ENCODE measurements at places on chromosomes 7 and 10.

DNA sequence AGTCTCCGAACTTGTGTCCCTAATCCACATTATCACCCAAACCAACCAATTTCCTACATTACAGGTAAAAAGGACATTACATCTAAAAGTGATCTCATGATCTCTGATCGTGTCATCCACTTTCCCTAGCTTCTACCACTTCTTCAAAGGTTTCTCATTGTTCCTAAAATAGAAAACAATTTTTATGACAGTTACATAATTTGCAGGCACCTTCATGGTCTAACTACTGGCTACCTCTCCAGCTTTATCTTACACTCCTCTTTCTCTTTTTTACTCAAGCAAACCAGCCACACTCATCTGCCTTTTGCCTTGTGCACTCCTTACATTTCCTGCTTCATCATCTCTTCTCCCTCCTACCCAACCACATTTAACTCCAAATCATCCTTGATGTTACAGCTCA lies 886.7 kb upstream of the SORCS1 start:
- DNase-seq = no peak

DNA sequence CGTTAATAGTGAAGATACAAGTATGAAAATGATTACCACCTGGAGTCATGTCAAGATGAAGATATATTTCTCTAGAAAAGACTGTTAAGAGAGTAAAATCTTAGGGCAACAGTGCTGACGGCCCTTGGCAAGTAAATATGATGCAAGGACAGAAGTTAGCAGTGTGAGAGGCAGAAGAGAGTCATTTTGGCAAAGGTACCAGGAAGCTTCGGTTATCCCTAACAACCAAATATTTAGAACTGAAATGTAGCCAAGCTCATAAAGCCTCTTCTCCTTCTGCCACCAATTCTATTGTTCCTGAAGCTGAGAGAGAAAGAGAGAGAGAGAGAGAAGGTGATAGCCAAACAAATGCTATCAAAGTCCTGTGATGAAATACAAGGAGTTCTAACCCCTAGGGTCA lies 109.6 kb downstream of the MACC1 start:
- DNase-seq = no peak

- no peak for DNase-seq
These were observed 202.8 kb downstream of the RAPGEF5 start for GRCh38 chr7:22154143-22154529.

GRCh38 chr7:88548399-88548798 lies 211.1 kb upstream of the ZNF804B start:
- DNase-seq = no peak

DNA sequence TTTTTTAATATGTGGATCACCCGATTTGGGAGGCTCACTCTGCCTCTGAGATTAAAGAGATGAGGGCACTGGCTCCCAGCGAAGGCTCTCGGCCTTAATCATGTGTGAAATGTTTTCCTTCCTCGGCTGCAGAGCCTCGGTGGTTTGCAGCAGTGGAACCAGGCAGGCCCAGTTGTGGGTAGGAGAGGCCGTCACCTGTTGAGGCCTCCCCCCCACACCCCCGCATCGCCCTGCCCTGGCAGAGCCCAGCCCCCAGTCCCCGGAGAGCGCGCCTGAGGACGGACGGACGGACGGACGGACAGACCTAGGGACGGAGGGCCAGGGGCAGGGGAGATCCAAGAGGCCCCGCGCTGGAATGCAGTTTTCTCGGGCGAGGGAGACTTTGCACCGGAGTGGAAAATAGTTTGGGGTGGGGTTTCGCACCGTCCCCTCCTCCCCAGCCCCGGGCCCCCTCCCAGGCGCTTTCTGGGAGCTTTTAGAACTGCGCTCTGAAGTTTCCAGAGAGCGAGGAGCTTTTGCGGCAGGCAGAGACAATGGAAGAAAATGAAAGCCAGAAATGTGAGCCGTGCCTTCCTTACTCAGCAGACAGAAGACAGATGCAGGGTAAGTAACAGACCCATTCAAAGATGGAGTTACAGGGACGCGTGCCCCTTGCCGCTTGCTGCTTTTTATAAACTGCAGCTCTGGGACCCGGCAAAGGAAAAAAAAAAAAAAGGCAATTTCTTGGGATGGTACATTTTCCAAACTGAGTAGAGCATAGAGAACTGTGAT lies at the start of gene KIAA1217:
Gene KIAA1217 (plus strand): TSS at position 478 of the 771 bp plus-strand sequence. CDS start 56 bp downstream, at position 534.
- no peak for DNase-seq

GRCh38 chr10:126459878-126460481 lies 71.7 kb upstream of the ADAM12 start:
- no peak for DNase-seq

DNA sequence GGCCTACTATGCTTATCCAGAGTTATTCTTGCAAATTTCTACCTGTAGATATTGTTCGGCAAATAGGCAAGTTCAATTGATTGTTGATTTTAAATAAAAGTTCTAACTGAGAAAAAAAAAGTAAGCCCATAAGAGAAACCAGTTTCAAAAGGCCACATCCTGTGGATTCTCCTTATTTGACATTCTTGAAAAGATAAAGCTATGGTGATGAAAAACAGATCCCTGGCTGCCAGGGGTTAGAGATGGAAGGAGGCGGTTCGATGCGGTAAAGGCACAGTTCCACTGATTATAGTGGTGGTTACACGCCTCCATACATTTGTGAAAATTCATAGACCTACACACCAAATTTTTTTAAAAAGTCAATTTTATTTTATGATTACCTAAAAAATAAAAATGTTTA lies 347.8 kb downstream of the KCNMA1 start:
- no peak for DNase-seq

DNA sequence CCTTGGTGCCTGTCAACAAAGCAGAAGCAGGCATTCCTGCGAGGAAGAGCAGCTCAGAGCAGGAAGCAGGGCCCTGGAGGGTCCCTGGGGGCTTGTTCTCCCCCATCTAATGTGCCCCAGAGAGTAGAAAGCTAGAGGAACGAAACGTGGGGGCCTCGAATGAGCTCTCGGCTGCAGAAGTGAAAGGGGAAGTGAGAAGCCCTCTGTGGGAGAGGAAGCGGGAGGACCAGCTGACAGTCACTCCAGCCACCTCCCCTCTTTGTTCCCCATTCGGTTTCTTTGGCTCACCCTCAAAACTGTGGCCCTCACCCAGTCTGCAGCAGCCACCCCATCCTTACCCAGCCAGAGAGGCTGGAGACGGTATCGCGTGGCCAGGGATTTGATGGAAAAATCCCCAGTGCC lies 25.0 kb downstream of the C10orf105 start:
- DNase-seq = peak; percentile 63

GRCh38 chr10:37654466-37654865 lies 202.9 kb downstream of the ZNF248 start:
- DNase-seq = no peak

DNA sequence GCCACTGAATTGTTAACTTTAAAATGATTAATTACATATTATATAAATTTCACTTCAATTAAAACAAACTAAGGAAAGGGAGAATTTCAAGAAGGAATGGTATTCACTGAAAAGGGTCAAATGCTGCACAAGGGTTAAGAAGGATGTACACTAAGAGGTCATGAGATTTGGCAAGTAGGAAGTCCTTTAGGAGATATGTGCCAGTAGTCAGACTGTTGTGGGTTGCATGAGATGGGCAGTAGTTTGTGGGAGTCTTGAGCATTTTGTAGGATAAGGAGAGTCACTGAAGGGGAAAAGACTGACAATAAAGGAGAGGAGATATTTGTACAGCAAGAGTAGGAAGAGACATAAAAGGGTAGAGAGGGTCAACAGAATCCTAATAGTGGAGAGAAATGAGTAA lies 12.4 kb upstream of the PTPN12 start:
- no peak for DNase-seq

DNA sequence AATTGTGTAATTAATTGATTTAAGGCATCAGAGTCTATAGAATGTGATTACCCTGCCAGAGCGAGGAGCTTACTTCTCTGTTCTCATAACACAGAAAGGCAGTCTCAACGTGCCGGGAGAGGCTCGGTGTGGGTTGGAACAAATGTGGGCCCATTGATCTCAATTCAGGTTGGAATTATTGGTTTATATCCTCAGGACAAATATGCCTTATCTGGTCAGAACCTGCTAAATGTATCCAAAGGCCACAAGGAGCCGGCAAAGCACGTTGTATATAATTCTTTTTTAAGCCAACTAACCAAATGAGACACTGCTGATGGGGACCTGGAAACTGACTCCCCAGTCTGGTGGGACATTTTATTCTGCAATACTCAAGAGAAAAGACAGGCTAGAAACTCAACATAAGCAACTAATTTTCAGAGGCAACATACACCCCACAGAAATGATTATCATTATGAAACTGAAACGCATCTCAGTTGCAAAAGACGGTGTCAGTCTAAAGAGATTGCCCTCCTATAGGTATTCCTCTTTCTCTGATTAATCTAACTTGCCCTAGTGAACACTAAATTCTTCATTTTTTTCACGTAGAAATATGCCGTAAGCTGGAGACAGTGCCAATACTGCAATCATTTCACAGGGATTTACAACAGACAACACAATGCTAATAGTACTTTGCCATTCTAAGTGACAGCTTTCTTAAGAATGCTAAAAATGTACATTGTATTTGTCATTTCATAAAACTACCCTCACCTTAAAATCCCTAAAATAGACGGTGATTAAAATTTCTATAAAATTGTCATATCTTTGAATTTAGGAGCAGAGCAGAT lies 9.4 kb downstream of the EBF3 start:
- DNase-seq = no peak

GRCh38 chr7:13989949-13990305 lies 461 bp upstream of the ETV1 start:
- no peak for DNase-seq

GRCh38 chr10:47287805-47288204 lies 12.2 kb upstream of the GDF10 start:
- DNase-seq = no peak

- no peak for DNase-seq
These were observed 47.3 kb downstream of the TCERG1L start for GRCh38 chr10:131264110-131264788.

DNA sequence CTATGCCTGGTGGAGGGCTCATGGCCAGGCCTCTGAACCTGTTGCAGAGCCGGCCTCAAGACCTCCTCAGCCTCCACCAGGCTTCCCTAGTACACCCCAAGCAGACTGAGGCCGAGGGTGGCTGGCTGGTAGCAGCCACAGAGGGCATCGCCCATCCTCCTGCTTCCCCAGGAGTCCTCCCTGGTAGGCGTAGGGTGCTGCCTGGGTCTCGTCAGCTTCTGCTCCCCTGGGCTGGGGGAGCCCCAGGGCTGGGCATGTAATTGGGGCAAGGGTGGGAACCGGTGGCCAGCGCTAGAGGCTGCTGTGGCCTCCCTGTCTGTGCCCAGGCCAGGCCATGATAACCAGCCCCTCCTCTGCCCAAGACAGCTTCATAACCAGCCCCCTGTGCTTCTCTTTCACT lies 32.6 kb downstream of the TBATA start:
- DNase-seq = peak; percentile 46

- no peak for DNase-seq
These were observed 145.6 kb upstream of the ZNF32 start for GRCh38 chr10:43794181-43794815.

- DNase-seq = no peak
These were observed 151.6 kb upstream of the UNC5B start for GRCh38 chr10:71060476-71061426.

DNA sequence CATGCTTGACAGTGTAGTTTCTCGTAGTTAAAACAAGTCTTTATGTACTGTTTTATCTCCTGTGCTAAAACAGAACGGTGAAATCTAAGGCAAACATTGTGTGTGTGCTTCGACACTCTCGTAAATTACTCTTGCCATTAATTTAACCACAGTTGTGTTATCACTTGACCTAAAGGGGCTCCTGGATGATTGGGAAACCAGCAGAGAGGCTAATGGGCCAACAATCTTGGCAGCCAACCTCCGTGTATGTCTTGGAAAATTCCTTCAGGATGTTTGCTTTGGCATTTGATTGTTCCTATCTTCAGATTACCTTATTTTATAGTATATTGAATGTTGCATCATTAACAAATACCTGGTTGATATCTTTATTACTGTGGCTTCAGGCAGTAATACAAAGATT lies 409.5 kb downstream of the SDK1 start:
- no peak for DNase-seq

DNA sequence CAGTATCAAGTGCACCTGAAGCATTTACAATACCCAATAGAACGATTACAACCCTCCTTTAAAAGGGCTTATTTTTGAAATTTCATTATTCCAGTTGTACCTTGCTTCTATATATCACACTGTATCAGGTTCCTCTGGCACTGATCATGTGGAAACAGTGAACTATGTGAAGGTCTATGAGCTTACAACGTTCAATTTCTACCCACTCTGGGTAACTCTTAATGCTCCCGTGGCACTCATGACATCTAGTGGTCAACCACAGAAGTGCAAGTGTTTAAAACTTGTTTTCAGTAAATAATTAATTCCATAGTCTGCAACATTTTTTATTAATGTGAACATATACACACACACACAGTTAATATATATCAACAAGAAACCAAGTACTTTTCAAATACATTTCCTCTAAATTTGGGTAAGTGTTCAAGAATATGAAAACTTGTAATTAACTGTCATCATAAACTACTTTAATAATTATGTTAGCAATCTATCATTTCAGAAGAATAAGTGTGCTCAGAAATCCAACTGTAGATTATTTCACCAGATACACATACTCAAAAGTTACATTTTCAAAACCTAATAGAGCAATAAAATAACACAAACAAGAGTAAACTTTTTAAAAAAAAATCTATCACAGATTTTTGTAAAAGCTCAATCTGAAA lies 61.0 kb downstream of the MPP7 start:
- DNase-seq = no peak

DNA sequence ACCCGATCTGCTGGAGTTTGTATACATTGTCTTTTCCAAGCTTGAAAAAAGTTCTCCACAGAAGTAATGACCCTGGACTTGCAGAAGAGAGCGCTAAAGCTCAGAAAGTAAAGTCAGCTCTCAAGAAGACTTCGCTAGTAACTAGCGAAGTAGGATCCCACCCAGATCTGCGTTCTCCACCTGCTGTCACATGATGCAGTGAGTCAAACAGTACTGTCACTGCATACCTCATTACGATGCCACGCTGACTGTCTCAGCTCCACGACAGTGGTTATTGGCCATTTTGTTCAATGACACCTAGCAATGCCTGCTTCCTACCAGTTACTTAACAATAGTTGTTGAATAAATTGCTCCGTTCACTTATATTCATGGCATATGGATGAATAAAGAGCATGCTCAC lies 29.7 kb upstream of the SEC61G start:
- no peak for DNase-seq

DNA sequence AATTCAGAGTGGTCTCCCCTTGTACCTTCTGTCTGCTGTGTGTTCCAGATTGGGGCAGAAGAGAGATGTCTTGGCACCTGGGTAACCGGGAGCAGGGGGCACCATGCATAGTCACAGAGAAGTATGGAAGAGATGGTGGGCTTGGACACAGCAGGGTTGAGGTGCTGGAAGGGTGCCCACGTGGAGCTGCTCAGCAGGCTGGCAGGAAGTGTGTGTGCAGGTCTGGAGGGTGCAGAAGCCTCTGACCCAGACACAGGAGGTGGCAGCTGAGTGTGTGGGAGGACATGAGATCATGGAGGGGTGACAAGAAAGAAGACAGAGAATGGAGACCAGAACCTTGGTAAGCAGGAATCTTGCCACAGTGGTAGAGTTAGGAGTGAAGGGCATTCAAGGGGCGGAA lies 42.3 kb upstream of the DUSP5 start:
- DNase-seq = no peak

GRCh38 chr10:77328272-77328816 lies 309.3 kb downstream of the KCNMA1 start:
- DNase-seq = no peak
